ENCODE measurements at places on chromosomes 6 and 20.

GRCh38 chr20:57809661-57810172, 99.9 kb upstream of the PMEPA1 start:
- DNase-seq, result no peak

- DNase-seq, result no peak
Observed at GRCh38 chr20:35443003-35443402, 5.0 kb upstream of the GDF5 start.

DNA sequence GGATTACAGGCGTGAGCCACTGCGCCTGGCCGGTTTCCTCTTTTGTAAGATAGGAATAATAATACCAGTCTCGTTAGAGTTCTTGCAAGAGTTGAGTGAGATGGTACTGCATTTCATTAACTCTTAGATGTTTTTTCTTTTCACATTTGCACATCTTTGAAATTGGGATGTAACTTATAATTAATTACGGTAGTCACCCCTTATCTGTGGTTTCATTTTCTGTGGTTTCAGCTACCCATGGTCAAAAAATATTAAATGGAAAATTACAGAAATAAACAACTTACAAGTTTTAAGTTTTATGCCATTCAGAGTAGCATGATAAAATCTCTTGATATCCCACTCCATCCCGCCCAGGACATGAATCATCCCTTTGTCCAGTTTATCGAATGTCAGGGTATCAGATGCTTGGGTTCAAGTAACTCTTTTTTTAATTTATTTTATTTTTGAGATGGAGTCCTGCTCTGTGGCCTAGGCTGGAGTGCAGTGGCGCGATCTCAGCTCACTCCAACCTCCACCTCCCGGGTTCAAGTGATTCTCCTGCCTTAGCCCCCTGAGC, 15.4 kb downstream of the PTK7 start:
- DNase-seq, result no peak

DNA sequence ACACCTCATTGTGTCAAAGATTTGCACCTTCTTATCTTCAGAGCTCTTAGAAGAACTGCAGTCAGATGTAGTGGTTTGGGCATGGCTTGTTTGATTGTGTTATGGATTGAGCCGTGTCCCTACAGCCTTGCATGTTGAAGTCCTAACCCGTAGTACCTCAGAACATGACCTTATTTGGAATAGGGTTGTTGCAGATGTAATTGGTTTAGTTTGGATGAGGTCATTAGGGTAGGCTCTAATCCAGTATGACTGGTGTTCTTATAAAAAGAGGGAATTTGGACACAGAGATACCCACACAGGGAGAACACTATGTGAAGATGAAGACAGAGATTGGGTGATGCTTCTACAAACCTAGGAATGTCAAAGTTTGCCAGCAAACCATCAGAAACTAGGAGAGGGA, 35.4 kb upstream of the PHACTR2 start:
- no peak for DNase-seq

DNA sequence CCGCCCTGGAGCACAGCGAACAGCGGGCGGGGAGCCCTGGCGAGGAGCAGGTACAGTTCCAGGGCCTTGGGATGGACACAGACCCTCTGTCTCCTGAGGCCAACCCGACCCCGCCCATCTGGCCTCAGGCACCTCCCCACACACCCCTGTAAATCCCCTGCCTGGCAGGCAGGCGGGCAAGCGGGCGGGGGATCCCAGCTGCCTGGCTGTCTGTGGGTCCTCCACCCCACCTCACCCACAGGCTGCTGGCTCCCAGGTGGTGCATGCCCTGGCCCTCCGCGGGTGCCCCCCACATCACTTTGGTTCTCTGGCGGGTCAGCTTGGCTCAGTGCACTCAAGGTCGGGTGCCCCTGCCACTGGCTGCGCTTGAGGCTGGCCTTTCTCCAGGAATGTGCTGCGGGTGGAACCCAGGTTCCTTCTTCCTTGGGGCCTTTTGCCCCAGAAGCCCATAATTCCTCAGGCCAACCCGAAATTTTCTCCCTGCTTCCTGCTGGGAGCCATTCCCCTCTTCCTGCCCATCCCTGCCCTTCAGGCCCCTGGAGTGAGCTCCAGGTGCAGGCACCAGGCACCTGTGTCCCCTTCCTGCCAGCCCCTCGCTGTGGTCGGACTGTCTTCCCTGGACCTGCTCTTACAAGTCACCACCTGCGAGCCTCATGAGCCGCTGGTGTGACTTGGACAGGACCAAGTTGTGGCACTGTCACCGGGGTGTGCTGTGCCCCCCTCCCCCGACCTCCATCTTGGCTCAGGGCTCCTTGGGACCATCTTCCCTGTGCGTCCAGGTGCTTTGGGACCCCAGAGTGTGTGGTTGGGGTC, 5.3 kb upstream of the TNFRSF6B start:
- DNase-seq, result no peak

GRCh38 chr6:133377219-133377618, 136.1 kb downstream of the EYA4 start:
- no peak for DNase-seq

DNA sequence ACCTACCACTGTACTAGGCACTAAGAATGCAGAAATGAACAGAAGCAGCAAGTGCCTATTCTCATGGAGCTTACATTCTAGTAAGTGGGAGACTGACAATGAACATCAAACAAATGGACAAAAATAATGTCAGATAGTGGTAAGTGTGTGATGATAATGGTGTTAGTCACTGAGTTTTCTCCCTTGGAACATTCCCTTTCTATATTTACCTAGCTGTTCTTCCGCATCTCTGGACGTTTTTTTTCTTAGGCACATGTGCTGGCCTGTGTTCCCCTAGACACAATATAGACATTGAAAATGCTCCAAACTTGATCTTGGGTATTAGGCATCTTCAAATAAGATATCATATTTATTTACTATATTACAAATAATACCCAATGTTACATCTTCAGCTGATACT, 218.1 kb upstream of the GJE1 start:
- no peak for DNase-seq

GRCh38 chr6:167501831-167502385, 177.0 kb downstream of the TTLL2 start:
- DNase-seq, result no peak

DNA sequence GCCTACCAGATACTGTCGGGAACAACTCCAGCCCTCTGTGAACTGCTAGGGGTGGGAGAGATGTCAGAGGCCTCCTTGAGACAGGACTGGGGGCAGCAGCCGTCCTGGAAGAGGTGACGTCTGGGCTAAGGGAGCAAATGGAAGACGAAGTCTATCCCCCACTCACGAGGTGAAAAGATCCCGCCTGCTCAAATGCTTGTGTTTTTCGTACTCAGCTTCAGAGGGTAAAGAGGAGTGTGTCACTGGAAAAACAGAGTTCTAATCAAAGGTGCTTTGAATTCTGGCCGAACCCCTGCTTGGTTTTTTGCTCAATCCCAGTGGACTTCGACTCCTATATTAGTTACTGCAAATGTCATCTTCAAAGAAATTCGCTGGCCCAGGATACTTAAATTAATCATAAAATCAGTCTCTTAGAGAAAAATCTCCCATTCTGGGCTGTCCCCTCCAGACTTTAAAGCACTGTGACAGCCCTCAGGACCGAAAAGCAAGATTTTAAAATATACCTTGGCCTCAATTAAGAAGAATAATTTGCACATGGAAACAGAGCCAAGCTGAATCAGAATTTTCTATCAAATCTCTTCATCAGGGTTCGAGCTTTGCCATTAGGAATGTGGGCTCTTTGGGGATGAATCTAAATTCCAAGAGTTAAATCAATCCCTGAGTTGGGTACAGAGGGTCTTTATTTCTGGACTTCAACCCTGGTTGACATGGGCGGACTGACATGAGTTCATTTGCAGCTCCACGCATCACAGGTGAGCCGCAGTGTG, 61.8 kb upstream of the AFDN start:
- DNase-seq, result no peak

DNA sequence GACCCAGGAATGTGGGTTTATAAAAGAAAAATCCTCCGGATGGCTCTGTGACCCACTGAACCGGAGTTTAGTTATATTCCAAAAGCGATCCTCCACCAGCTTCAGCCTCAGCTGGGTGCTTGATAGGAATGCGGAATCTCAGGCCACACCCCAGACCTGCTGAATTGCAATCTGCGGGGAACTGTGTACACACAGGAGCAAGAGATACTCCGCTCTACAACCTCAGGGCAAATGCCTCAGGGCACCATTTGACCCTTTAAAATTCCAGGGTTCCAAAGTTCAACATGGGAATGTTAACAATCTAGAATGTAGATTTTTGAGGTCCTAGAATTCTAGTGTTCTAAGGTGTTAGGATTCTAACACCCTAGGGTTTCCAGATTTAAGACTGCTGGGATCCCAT, 10.8 kb downstream of the BPIFA2 start:
- no peak for DNase-seq

- DNase-seq, result no peak
Observed at GRCh38 chr6:149895048-149895590, 2.8 kb downstream of the RAET1E start.

DNA sequence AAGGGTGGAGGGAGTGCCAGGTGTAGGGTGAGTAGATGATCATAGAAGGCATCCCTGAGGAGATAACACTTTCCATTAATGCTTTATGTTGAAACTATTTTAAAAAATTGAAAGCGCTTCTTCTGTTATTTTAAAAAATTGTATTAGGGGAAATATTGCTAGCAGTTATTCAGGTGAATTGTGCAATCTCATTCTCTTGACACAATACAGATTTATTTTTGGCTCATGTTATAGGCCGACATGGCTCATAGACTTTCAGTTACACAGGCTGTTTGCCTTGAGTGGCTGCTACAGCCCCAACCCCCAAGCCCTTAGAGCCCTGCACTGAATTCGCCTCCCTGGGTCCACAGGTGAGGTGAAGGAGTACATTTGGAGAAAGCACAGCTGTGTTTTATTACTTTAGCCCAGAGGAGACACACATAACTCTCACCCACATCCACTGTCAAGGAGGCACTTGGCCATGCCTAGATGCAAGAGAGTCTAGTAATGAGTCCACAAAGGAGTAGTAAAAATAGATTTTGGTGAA, 228.2 kb downstream of the RFPL4B start:
- DNase-seq, result no peak

DNA sequence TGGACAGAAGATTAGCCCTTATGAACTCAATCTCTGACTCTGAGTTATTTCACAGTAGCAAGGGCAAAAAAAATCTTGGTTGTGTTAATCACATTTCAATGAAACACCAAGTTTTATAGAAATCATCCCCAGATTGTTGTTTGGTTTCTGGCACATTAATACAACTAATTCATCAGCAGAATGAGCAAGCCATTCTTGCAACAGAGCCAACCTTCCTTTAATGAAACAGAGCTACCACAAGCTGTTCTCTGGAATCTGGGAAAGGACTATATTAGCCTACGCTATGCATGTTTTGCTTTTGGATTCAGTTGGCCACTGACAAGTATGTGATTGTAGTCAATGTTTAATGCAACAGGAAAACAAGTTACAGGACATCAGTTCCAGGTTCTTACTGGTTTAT, 13.8 kb upstream of the POPDC3 start:
- DNase-seq, result no peak

DNA sequence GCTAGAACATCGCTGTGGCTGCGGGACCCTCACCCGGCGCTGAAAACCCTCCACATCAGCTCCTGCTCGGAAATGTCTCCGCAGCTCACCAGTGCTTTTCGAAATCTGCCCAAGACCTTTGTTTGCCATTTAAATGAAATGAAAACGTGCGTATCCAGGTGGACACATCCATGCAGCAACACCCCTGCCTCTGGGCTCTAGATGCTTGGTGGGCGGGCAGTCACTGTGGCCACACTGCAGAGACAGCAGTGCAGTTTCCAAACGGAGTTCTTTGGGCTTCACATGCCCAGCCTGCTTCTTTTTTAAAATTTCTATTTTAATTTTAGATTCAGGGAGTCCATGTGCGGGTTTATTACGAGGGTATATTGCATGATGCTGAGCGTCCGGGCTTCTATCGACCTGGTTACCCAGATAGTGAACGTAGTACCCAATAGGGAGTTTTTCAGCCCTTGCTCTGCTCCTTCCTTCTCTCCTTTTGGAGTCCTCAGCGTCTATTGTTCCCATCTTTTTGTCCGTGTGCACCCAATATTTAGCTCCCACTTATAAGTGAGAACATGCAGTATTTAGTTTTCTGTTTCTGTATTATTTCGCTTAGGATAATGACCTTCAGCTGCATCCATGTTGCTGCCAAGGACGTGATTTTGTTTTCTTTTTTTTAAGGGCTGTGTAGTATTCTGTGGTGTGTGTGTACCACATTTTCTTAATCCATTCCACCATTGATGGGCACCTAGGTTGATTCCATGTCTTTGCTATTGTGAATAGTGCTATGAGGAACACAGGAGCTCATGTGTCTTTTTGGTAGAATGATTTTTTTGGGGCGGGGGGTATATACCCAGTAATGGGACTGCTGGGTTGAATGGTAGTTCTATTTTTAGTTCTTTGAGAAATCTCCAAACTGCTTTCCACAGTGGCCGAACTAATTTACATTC, 4.8 kb upstream of the TUBB2B start:
- no peak for DNase-seq

DNA sequence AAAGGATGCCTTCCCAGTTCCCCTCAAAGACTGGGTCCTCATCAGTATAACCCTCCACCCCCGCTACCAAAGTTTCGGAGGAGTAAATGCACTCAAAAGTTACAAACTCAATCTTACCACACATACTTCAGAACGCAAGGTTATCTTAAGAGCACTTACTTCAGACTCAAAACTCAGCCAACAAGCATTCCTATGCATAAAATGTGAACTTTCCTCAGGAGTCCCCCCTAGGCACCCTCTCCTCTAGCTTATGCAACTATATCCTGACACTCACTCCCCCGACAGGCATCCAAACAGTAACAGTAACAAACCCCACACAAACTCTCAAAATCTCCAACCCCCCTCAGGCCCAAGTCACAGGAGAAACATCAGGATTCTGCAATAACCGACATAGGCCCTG, 11.1 kb upstream of the ADTRP start:
- DNase-seq, result no peak

DNA sequence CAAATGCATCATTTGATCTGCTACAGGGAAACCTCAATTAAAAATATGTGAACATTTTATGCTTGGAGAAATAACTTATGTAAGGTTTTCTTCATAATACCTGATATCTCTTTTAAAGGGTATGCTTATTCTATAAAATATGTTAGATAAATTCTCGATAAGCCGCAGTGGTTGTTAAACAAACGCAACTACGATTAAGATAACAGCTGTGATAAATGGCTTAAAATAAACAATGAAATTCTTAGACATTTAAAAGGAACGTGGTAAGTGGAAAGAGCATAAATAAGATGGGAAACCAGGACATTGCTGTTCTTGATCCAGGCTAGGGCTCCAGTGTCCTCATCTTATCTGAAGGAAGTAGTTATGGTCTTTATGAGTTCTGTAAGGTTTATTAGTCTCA, 415.9 kb downstream of the CD83 start:
- no peak for DNase-seq

DNA sequence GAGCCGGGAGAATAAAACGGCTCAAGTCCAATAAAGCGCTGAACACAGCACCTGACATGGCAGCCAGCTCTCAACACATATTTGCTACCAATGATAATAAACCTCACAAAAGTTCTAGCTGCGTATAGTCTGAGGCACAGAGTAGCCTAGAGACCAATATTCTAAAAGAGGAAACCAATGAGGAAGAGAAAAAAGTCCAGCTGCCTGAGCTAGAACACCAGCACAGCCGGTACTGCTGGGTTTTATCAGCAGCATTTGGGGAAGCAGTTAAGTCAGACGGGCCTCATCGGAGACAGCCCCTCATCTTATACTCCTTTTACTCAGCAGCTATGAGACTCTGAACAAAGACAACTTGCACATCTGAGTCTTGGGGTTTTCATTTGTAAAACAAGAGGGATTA, 2.4 kb upstream of the RTF2 start:
- DNase-seq, result no peak

- DNase-seq, result no peak
Observed at GRCh38 chr6:134379076-134379475, 61.2 kb upstream of the SGK1 start.
